ENCODE measurements at places on chromosomes 5 and 9.

GRCh38 chr9:113712053-113712452 is 164.1 kb upstream of the ZNF618 start:
- DNase-seq: no peak

GRCh38 chr5:83498585-83498984 is 27.0 kb downstream of the VCAN start:
- no peak for DNase-seq

- DNase-seq: no peak
Observed at GRCh38 chr5:36242534-36243485, 1.1 kb upstream of the NADK2 start.

GRCh38 chr5:57696825-57697570 is 214.4 kb upstream of the ACTBL2 start:
- no peak for DNase-seq

- DNase-seq: no peak
Observed at GRCh38 chr5:1967736-1968135, 85.0 kb upstream of the IRX4 start.

- no peak for DNase-seq
Observed at GRCh38 chr5:98927242-98927988, 1.4 kb downstream of the CHD1 start.

GRCh38 chr9:98570663-98571440 is 137.9 kb downstream of the GABBR2 start:
- DNase-seq: no peak

DNA sequence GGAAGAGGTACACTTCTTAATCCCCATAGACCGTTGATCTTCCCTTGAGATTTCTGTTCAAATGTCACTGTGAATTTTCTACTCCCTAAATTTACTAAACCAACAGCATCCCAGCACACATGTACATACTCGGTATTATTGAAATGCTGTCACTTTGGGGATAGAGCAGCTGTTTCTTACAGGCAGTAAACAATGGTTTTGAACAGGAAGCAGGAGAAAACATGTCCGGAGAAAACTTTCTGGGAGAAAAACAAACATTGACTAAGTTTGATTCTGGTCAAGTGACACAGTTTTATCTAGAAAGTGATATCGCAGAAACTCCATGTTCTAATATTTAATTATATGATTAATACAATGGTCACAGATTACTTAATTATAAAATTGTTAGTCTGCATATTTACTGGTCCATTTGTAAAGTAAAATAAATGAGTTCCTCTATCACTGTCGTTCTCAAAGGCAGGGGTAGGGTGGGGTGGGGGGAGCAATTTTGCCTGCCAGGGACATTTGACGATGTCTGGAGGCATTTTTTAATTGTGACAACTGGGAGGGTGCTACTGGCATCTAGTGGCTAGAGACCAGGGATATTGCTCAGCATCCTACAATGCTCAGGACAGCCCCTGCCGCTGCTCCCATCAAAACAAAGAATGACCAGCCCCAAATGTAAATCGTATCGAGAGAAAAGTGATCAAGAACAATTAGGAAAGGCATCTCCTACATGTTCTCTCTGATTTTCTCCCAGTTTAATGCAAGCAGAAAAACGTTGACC is 12.2 kb downstream of the TAS2R1 start:
- DNase-seq: no peak

DNA sequence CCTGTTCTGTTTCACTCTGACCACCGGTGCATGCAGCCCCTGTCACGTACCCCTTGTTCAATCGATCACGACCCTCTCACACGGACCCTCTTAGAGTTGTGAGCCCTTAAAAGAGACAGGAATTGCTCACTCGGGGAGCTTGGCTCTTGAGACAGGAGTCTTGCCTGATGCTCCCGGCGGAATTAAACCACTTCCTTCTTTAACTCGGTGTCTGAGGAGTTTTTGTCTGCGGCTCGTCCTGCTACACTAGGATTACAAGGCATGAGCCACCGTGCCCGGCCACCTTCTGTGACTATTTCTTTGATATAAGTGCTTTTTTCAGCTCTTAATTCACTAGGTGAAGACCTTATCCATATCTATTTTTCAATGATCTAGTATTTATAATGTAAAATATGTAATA is 167.5 kb downstream of the TTC39B start:
- DNase-seq: no peak

GRCh38 chr9:113578279-113578865 is 114.8 kb downstream of the RGS3 start:
- DNase-seq: no peak

- DNase-seq: no peak
Observed at GRCh38 chr5:64789457-64789856, 20.7 kb downstream of the CWC27 start.

DNA sequence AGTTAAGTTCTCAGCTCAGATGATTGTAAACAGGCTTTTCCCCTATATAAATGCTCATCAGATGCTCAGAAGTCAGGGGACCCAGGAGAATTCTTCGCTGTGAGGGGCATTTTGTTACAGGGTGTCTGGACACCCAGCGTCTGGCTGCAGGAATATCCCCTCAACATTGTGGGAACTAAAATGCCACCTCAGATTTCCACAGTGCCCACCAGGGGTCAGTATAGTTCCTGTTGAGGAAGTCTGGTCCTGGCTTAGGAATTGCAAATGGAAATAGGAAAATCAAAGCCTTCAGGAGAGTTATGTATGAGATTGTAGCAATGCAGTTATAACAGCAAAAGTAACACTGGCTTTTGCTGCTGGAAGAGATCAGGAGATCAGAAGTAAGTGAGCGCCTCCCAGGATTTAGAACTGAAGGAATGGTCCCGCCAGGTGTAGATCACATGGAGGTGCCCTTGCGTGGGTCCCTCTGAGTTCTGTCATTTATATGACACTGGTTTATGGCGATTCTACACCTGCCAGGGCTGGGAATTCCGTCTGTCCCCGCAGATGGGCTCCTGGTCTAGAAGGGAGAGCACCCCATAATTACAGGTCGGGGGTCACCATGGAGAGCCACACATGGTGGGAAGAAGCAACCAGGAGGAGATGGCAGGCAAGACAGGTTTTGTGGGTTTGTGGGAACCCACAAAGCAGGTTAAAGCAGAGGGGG is 47.1 kb upstream of the CTSL start:
- no peak for DNase-seq

GRCh38 chr5:34525761-34526160 is 130.4 kb upstream of the RAI14 start:
- no peak for DNase-seq

GRCh38 chr9:92633614-92634278 is 36.2 kb downstream of the IPPK start:
- DNase-seq: no peak

DNA sequence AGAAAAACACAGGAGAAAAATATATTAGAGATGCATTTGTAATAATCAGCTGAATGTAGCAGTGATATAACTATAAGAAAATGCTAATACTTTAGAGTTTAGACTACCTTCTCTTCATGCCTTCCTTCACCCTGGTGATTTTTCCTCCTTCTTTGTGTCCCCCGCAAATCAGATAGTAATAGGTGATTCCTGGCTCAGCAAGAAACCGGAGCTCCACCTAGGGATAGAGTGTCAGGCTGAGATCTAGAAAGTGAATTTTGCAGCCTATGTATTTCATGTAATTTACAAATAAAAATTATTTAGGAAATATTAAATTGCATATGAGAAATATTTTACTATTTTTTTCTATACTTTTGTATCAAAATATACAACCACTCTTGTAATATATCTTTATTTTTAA is 109.8 kb upstream of the ST8SIA4 start:
- no peak for DNase-seq

DNA sequence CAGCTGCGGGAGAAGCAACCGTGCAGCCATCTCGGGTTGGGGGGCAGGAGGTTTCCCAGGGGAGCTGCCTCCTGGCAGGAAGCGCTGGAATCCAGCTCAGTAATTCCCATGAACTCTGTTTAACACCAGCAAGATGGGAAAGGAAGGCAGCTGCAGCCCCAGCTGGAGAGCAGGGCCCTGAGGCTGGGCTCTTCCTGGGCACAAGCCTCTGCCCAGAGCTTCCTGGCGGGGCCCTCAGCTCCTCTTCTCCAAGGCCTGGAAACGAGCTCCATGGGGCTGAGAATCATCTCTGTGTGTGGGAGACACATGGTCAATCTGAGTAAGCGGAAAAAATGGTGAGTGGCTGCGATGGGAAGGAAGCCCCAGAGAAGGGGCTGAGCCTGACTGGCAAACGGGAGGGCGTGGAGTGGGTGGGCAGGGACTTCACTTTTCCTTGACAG is 6.3 kb downstream of the MRPL36 start:
- no peak for DNase-seq

- DNase-seq: no peak
Observed at GRCh38 chr5:135557076-135557838, 21.5 kb upstream of the NEUROG1 start.

- peak; percentile 67 for DNase-seq
Observed at GRCh38 chr9:27353474-27354229, 56.7 kb upstream of the EQTN start.

DNA sequence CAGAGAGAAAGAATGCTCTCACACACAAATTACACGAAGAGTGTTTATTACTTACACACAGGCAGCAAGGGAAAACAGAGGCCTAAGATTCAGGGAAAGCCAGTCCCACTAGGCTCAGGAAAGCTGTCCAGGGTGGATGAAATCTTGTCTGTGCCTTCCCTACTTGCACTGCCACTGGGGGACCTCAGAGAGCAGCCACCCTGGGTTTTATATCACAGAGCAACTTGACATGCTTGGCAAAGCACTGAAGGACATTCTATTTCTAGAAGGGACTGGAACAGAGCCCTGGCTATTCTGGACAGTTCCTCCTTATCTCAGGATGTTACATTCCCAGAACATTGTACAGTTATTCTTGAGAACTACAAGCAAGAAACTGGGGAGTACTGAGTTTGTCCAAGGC is 7.5 kb upstream of the PRSS3 start:
- no peak for DNase-seq

- DNase-seq: no peak
Observed at GRCh38 chr5:131375351-131375750, 111.5 kb downstream of the CDC42SE2 start.

DNA sequence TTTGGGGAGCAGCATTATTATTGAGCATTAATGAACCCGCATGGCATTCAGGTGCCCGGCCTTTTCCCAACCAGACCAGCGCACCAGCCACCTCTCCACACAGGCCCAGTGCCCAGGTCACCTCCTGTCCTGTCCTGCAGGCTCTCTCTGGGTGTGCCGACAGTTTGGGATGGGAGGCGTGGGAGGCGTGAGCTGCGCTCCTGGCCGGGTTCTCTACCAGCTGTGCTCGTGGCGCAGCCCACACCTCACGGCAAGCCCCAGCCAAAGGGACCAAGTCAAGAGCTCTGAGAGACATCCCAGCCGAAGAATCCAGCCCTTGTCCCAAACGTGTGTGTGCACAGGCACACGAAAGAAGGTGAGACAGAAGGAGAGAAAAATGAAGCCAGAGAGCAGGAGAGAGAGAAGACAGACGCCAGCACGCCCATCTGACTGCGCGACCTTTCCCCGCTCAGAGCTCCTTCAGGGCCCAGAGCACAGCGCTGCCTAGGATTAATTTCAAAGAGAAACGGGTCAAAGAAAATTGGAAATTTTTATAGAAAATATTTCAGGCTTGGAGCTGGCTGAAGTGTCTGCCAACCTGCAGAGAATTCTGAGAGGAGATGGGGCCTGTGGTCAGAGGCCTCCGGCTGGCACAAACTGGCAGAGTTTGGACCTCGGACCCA is 81.7 kb downstream of the ADAMTS2 start:
- DNase-seq: no peak

- no peak for DNase-seq
Observed at GRCh38 chr5:134543820-134544614, 18.5 kb downstream of the JADE2 start.

DNA sequence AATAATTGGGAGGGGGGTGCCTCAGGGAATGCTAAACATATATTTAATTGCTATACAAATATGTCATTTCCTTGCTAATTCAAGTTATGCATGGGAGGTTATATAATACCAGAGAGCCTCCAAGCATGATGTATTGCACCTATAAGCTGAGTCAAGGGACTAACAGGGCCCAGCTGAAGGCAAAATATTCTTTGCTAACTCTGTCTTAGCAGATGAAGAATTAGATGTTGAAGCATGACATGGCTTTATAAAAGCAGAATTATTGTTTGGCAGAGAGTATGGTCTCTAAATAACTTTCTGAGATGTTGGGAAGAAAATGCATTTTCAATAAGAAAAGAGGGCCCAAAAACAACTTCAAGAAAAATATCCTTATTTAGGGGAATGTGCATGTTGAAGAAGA is 60.4 kb downstream of the SGCD start:
- no peak for DNase-seq

GRCh38 chr9:37167456-37168047 is 47.2 kb downstream of the ZCCHC7 start:
- DNase-seq: no peak

GRCh38 chr5:153404747-153405146 is 85.7 kb upstream of the GRIA1 start:
- DNase-seq: no peak

DNA sequence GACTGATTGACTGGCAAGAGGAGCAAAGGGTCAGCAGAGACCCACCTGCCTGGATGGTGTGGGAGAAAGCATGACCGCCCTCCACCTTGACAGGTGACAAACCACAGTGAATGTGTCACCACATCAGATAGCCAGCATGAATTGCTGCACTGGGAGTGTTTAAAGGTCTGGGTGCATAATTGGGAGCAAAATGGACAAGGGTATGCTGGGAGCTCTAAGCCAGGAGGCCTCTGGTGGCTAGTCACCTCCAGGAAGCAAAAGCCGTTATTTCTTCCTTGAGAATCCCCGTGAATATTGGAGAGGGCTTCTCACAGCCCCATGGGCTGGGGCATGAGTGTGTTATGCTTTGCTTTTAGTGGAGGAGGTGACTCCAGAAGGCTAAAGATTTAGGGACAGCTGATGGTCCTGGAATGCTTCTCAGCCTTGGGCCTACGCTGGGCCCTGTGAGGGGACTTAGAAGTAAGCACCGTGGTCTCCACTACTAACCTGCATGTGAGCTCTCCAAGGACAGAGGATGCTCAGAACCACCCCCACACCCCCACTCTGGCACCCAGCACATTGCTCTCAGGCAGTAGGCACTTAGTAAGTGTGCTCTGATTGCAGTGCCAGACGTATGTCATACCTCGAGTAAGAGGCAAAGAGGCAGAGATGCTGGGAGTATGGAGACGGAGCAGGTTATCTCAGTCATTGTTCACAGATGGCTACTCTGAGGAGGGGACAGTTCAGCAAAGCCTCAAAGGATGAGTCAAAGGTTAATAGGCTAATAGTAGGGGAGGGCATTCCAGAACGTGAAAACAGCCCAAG is 9.1 kb upstream of the IRF1 start:
- no peak for DNase-seq

DNA sequence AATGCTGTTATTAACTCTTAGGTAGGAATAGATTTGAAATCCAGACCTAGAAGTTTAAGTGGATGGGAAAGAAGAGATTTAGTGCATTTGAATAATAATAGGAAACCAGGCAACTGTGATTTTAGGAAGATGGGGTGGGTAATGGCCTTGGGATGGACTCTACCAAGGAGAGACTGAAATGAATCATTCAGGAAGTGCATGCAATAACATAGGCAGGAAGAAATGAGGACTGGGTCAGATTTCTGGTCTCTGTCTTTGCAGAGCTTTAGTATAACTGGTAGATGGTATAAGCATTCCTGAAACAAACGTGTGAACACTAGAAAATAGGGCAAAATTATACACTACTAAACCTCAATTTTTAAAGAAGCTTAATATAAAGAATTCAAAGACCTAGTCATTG is 274.4 kb upstream of the CLINT1 start:
- no peak for DNase-seq
